ENCODE measurements at places on chromosomes 2 and 18.

DNA sequence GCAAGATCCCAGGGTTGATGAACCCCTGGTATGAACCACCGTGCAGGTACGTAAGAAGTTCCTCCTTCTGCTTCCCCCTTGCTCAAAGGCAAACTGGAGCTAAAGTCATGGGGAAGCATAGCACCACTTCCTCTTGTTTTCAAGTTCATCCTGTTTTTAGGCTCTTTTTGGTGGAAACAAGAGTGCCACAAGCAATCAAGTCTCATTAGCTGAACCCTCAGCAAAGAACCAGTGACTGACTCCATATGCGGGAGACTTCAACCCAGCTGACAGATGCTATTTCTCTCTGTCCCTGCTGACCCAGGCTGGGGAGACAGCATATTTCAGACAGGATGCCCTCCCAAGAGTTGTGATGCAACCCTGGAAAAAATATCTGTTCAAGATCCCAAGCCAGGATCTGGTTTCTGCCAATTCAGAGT, 47.7 kb downstream of the BCL2 start:
- DNase-seq = no peak

DNA sequence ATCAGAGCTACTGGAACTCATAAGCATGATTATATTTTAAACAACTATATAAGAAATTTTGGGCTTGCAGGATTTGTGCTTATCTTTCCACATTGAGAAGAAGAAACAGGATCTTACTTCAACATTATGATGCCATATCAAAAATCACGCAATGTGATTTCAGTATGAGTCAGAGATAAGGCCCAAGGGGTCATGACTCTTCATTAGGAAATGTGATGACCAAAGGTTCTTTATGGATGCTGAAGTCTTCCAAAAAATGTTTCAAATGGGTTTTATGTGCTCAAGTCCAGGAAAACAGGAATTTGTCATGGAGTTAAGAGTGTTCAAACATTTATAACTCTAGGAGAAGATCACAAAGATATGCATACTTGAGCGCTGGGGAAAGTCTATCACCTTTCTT, 7.8 kb upstream of the SERPINB2 start:
- no peak for DNase-seq

DNA sequence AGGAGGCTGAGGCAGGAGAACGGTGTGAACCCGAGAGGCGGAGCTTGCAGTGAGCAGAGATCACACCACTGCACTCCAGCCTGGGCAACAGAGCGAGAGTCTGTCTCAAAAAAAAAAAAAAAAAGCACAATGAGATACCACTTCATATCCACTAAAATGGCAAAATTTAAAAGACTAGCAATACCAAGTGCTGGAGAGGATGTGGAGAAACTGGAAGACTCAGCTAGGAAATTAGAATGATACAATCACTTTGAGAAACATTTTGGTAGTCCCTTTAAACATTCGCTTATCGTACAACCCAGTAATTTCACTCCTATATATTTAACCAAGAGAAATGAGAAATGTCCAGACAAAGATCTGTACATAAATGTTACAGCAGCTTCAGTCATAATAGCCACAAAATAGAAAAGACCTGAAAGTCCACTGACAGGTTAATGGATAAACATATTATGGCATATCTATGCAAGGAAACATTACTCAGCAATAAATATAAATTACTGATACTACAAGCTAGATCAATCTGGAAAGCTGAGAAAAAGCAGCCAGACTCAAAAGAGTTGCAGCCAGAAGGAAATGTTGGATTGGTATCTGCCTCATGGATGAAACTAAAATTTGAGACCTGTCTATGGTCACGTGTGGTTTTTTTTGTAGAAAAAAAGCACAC, 40.0 kb downstream of the WDSUB1 start:
- no peak for DNase-seq

- DNase-seq = no peak
Observed at GRCh38 chr2:27707462-27708256, 44.0 kb downstream of the SLC4A1AP start.

GRCh38 chr2:10926191-10926820, 14.6 kb downstream of the KCNF1 start:
- DNase-seq = no peak

DNA sequence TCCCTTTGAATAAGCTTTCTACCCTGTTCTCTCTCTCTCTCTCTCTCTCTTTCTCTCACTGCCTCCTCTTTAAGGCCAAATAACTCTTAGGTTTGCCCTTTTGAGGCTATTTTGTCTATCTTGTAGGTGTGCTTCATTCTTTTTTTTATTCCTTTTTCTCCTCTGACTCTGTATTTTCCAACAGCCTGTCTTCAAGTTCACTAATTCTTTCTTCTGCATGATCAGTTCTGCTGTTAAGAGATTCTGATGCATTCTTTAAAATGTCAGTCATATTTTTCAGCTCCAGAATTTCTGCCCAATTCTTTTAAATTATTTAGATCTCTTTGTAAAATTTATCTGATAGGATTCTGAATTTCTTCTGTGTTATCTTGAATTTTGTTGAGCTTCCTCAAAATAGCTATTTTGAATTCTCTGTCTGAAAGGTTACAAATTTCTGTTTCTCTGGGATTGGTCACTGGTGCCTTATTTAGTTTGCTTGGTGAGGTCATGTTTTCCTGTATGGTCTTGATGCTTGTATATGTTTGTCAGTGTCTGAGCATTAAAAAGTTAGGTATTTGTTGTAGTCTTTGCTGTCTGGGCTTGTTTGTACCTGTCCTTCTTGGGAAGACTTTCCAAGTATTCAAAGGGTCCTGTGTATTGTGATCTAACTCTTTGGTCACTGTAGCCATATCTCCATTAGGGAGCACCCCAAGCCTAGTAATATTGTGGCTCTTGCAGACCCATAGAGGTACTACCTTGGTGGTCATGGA, 35.4 kb upstream of the DYNC1I2 start:
- DNase-seq = no peak

DNA sequence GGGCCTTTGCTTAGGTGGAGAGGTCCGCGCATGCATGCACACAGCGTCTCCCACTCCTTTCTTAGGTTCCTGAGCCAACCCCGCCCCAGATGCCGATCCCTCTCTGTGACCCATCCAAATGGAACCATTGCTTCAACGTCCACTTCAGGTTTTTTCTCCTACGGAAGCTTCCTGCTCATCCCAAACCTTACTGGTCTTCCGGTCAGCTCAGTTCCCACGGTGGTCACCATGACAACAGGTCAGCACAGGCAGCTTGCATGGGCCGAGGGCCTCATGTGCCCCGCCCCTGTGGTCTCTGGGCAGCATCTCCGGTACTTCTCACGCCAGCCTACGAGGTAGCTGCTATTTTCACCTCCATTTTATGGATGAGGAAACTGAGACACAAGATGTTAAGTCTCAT, 163.7 kb downstream of the SOCS6 start:
- DNase-seq = no peak

GRCh38 chr2:216838151-216838550, 21.7 kb downstream of the TNP1 start:
- DNase-seq = no peak

- DNase-seq = no peak
Observed at GRCh38 chr2:24816404-24816803, 23.2 kb downstream of the CENPO start.

DNA sequence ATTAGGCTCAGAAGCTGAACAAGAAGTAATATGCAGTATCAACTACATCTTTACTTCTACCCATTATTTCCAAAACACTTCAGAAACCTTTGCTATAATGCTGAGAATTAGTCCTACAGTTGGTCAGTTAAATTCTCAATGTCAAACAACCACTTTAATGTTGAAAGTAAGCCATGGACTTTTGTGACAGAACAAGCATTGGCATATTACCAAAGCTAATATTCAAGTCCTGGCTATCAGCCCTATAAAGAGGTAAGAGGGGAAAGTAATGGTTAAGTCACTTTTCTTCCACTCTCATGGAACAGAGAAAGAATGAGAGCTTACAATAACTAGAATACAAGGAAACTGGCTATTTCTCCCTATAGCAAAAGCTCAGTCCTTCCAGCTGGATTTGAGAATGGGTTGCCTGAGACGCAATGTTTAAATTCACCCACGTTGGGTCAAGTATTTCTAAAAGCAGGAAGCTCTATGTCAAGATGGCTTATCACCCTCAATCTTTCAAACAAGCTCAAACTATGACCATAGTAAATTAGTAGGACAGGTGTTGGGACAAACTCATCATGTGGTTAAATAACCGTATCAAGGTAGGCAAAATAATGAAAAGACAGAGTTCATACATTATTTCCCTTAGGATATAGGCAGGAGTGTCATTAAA, 31.4 kb upstream of the MFSD6 start:
- DNase-seq = no peak

DNA sequence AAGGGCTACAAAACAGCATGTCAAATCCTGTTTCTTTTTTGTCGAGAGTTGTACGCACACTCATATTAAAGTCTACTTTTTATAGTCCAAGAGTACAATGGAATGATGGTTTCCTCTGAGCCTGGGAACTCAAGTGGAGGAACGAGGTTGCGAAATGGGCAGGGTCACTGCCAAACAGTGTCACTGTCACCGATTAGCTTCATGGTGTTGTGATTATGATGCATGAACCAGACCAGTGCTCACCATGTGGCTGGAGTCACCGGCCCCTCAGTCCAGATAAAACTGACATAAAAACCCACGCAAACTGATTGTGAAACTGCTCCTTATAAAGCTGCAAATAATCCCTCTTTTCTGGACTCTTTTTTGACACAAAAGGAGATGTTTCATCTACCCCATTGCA, 122.0 kb downstream of the COPS8 start:
- no peak for DNase-seq

DNA sequence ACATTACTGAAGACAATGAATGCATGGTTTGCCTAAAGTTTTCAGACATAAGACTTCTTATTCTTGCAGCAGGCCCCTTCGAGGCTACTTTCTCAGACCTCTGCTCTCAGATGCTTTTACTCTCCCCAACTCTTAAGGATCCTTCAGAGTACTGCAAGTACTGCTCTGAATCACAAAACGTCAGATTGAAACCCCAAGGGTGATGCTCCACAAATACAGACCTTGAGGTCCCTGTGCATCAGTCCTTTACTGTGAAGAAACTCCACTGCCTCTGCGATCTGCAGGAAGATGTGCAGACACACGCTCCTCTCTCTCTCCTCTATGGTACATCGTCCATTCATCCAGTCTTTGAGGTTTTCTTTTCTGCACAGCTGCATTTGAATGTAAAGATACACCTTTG, 52.8 kb downstream of the EIF2AK3 start:
- no peak for DNase-seq

- no peak for DNase-seq
Observed at GRCh38 chr2:209495855-209496585, 72.2 kb downstream of the MAP2 start.

- DNase-seq = no peak
Observed at GRCh38 chr2:25867396-25868003, 10.8 kb downstream of the ASXL2 start.

DNA sequence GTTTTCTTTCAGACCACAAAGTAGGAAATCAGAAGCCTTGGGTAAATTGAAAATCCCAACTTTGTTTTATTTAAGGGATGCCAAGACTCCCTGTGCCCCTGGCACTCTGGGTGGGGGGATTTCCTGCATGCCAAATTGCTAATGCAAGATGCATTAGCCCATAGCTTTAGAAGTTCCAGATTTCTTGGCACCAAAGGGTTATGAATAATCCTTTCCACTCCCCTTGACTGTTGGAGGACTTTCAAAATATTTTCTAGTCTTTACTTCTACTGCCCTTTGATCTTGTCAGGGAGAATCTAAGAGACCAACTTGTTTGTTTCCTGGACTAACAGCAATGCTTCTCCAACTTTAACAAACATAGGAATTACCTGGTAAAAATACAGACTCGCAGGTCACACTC, 81.8 kb upstream of the TGIF1 start:
- DNase-seq = no peak

- DNase-seq = no peak
Observed at GRCh38 chr2:70523996-70524965, 29.3 kb downstream of the TGFA start.

GRCh38 chr2:120637847-120638246, 97.8 kb upstream of the GLI2 start:
- no peak for DNase-seq

- no peak for DNase-seq
Observed at GRCh38 chr2:226687641-226688253, 111.9 kb downstream of the IRS1 start.

- DNase-seq = no peak
Observed at GRCh38 chr2:136319237-136319636, 201.3 kb upstream of the CXCR4 start.

DNA sequence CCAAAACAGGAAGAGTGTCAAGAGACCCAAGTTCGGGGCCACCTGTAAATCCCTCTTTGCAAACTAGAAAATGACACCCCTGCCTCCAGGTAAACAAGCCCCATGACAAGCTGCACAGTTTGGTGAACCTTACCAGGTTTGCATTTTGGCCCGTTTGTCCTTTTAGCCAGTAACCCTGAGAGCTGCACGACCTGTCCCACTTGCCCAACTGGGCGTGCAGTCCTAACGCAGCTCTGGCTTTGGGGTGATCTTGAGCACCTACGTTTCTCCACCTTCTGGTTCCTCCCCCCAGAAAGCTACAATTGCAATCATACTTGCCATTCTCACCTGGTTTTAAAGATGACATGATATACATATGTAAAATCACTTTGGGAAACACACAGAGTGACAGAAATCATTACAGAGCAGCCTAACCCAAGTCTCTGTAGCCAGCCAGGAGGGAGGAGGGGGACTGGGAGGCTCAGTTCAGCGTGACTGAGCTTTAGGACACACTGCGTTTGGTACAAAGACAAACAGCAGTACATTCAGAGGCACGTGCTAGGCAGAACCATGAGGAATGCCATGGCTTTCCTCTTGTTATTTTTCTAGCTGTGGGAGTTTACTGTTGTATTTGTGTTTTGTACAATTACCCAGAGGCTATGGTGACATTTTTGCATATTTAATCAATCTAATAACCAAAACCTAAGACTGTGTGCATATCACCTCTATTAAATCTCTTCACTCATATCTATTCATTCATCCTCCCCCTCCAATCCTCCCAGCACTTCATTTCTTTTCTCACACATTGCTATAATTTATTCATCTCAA, 304.0 kb downstream of the IRS1 start:
- DNase-seq = no peak

DNA sequence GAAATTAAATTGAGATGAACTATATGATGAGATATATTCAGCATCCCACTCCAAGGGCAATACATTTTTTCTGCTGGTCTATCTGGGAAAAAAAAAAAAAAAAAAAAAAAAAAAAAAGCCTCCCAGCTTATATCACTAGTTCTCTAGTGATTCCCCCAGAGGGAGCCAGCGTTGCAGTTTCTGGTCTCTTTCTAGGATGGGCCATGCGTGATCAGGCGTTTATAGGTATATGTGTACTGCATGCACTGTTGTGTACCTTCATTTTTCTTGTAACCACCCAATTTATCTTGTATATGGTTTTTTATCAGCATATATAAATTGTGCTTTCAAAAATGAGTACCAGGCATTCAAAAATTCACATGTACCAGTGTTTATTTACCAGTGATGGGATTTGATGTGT, 35.1 kb downstream of the DCDC2C start:
- no peak for DNase-seq

GRCh38 chr2:235552671-235553070, 58.8 kb downstream of the AGAP1 start:
- no peak for DNase-seq

Measured in stimulated activated CD8-positive, alpha-beta memory T cell treated with anti-CD3 and anti-CD28 coated beads, Interleukin-7, amount 100 ng/mL, for 1 hour (primary cell).